ENCODE measurements at places on chromosomes 7 and 10.

- DNase-seq: no peak
Observed at GRCh38 chr10:78071140-78071856, 37.6 kb downstream of the RPS24 start.

DNA sequence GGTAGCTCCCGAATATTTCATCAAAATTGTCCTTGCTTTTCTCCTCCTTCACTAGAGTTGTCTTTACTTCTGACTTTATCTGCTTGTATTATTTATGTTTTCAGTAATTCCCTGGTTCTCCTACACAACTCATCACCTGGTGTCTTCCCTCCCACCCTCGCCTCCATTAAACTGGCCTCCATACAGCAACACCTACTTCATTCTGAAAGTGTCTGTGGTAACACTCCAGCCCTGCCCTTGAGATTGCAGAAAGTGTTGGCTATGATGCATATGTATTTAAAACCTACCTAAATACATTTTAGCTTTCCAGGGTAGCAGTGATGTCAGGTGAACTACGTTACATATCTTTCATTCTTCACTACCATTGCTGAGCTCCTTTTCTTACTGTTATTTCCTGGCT is 833.3 kb upstream of the LRRN3 start:
- no peak for DNase-seq

DNA sequence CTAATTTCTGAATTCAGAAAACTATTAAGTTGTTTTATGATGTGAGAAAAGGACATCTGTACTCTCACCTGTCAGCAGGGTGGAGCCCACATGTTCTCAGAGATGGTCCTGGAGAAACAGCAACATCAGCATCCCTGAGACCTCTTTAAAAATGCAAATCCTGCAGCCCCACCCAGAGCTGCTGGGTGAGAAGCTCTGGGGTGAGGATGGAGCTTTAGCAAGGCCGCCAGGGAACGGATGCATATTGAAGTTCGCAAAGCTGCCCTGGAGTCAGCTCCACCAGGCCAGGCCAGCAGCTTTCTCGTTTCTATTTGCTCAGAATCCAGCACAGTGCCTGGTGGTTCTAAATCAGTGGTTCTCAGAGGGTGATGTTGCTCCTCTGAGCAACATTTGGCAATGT is 49.1 kb downstream of the PRKCQ start:
- no peak for DNase-seq

- DNase-seq: no peak
Observed at GRCh38 chr7:114426824-114427223, 12.2 kb downstream of the FOXP2 start.

DNA sequence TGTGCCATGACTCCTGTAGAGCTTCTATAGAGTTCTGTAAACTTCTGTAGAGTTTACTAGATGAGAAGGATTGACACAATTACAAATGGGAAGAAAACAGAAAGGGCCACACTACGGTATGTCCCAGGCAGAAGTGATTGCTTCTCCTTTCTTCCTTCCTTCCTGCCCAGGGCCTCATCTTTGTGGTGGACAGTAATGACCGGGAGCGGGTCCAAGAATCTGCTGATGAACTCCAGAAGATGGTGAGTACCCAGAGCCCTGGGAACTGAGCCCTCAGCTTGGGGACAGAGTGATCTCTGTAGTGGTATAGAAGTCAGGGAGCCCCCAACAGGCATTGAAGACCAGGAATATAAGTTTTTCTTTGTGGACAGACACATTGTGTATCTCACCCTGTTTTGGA is 1.7 kb downstream of the ARF5 start:
- no peak for DNase-seq

GRCh38 chr10:89916468-89917215 is 215.3 kb downstream of the KIF20B start:
- no peak for DNase-seq

DNA sequence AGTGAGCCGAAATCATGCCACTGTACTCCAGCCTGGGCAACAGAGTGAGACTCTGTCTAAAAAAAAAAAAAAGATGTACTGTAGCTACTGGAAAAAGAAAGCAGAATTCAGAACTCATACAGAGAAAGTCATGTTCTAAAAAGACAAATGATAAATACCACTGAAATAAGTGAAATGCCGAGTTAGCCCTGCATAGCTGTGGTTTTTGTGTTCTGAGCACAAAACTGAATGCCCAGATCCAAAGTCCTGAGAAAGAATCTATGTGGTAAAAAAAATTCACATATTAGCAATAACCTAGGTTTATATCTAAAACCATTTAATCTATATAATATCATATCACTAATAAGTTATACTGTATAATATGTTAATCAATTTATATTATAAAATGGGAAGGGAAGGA is 29.3 kb upstream of the HECW1 start:
- DNase-seq: no peak

- no peak for DNase-seq
Observed at GRCh38 chr10:24206334-24206733, 2.6 kb upstream of the KIAA1217 start.

DNA sequence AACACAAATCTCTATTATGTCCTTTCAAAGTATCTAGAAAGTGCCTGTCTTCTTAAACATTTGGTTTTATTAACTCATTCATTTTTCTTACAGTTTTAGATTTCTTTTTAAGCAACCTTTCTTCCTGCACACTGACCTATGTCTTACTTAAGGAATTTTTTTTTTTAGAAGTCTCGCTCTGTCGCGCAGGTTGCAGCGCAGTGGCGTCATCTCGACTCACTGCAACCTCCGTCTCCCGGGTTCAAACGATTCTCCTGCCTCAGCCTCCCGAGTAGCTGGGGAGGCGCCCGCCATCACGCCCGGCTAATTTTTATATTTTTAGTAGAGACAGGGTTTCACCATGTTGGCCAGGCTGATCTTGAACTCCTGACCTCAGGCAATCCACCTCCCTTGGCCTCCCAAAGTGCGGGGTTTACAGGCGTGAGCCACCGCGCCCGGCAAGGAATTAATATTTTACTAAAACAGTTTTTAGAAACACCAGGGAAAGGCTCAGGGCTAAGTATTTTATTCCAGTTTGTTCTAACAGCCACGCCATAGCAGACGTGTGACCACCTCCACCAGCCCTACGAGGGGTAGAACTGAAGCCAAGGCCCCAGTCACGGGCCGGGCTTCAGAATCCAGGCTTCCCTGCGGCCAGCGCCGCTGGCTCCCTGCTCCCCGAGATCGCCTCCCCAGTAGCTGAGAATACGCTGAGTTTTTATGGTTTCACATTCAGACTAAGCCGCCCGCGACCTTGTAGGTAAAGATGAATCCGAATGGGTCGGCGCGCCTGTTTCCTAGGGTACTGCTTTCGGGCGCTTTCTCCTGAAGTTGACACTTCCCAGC is 941 bp upstream of the LUC7L2 start:
- DNase-seq: no peak
